ENCODE measurements at places on chromosomes 4 and X.

DNA sequence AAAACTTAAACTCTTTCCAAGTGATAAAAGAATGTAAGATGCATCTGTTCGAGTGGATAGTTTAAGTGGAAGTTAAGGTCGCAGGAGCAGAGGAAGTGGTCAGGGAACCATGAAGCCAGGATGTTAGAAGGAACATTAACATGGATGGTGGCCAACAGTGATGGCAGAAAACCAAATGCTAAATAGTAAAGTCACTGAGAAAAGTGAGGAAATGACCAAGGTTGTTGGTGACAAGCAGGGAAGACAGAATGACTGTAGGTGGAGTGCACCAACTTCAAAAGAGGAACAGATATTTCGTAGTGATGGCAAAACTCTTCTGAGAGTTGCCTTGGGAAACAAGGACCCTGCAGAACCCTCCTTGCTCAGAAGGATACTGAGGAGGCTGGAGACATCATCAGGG lies 226.2 kb downstream of the PALLD start:
- H3K27me3 ChIP-seq, result no peaks in the 10 kb centered on the region
- H3K36me3 ChIP-seq, result no peaks in the 10 kb centered on the region
- no peak overlapping the region for H3K4me3 ChIP-seq

GRCh38 chr4:17701882-17702281 lies 79.5 kb downstream of the FAM184B start:
- DNase-seq, result no peak
- no peak overlapping the region for H3K4me3 ChIP-seq
- H3K27ac ChIP-seq, result no peak overlapping the region
- no peaks in the 10 kb centered on the region for H3K4me1 ChIP-seq

GRCh38 chr4:47856713-47857112 lies 18.8 kb upstream of the CORIN start:
- H3K36me3 ChIP-seq, result no peaks in the 10 kb centered on the region
- no peak overlapping the region for H3K27ac ChIP-seq
- no peaks in the 10 kb centered on the region for H3K27me3 ChIP-seq
- H3K4me3 ChIP-seq, result no peak overlapping the region
- DNase-seq, result no peak

- H3K27ac ChIP-seq, result no peak overlapping the region
- no peak for DNase-seq
- H3K4me1 ChIP-seq, result no peaks in the 10 kb centered on the region
- H3K4me3 ChIP-seq, result no peak overlapping the region
These were observed 8.6 kb upstream of the FAT4 start for GRCh38 chr4:125306112-125306511.

- H3K4me3 ChIP-seq, result no peak overlapping the region
- no peaks in the 10 kb centered on the region for H3K4me1 ChIP-seq
- no peak overlapping the region for H3K27ac ChIP-seq
These were observed 1043.6 kb downstream of the CCSER1 start for GRCh38 chr4:91170768-91171167.

DNA sequence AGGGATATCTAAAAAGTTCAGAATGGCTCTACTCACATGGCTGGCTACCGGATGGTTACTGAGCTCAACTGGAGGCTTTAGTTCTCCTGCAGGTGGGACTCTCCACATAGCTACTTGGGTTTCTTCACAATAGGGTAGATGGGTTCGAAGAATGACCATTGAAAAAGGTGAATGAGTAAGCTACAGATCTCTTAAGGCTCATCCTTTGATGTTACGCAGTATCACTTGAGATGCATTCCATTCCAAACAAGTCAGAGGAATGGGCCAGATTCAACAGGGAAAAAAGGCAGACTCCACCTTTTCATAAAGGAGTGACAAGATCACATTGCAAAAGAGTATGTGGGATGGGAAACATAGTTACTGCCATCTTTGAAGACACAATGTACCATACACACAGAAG lies 52.6 kb downstream of the DDX53 start:
- H3K36me3 ChIP-seq, result no peaks in the 10 kb centered on the region
- no peak overlapping the region for H3K27ac ChIP-seq
- DNase-seq, result no peak
- no peak overlapping the region for H3K4me3 ChIP-seq

DNA sequence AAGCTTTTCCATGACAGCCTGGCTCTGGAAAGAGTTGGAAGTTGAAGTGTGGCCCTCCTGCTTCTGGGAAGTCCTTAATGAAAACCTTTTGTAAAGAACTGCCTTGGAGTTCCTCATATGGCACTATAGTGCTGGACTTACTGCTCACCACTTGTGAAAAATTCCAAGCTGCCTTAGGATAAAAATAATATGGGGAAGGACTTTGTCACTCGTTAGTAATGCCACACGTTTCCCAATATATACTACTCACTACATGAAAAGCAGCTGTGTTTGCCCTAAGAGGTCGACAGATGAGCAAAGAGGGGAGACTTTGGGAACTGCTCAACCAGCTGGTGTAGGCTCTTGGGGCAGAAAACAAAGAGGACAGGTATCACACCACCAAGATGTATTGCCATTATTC lies 11.7 kb downstream of the OPHN1 start:
- H3K4me1 ChIP-seq, result no peaks in the 10 kb centered on the region
- no peak for DNase-seq
- no peak overlapping the region for H3K4me3 ChIP-seq
- H3K27me3 ChIP-seq, result no peaks in the 10 kb centered on the region

DNA sequence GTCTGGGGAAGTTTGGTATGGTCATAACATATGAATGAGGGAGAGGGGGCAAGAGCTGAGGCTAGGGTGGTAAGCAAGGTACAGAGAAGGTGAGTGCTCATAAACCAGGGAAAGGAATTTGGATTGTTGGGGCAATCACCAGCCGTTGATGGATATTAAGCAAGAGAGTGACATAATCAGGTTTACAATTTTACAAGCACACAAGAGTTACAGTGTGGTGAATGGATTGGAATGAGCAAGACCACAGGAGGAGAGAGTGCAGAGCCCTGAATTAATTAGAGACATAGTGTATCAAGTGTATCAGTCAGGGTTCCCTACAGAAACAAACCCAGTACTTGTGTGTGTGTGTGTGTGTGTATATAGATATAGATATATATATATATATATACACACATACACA lies 18.7 kb upstream of the FMR1NB start:
- no peak for DNase-seq
- H3K4me3 ChIP-seq, result no peak overlapping the region
- H3K27me3 ChIP-seq, result no peaks in the 10 kb centered on the region
- no peak overlapping the region for H3K27ac ChIP-seq
- H3K4me1 ChIP-seq, result no peaks in the 10 kb centered on the region

DNA sequence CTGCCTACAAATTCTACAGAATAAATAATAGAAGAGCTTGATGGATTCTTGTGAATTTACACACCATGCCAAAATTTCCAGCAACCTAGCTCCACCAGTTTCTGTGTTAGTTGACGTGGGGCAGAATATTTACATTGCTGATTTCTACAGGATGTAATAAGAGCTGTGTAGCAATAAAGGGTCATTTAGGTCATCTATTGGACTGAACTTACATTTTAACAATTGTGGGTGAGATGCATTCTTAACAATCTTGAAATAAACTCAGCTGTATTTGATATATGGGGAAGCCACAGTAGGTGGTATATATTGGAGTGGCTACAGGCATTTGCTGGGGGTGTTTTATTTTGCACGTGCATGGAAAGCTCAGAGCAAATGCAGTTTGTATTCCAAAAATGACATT lies 655.3 kb downstream of the IQCM start:
- H3K4me1 ChIP-seq, result no peaks in the 10 kb centered on the region
- DNase-seq, result no peak
- H3K4me3 ChIP-seq, result no peak overlapping the region
- H3K27ac ChIP-seq, result no peak overlapping the region
- H3K36me3 ChIP-seq, result no peaks in the 10 kb centered on the region

DNA sequence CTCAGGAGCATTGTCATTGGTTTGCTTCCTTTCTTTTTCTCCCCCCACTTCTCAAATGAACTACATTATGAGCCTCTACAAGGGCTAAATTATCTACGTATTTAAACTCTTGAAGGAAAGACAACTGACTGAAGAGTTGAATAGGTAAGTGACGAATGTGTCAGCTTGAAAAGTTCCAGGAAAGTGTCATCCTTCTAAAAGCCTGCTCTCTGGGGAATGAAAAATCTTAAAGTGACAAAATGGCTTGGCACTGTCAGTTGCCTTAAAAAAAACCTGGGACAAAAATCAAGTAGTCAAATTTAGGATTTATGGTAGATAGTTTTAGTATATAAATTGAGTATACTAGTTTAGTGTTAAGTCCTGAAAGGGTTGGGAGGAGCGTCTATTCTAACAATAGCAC lies 173.9 kb upstream of the NDP start:
- no peaks in the 10 kb centered on the region for H3K27me3 ChIP-seq
- H3K36me3 ChIP-seq, result no peaks in the 10 kb centered on the region
- no peak overlapping the region for H3K27ac ChIP-seq
- no peaks in the 10 kb centered on the region for H3K4me1 ChIP-seq
- DNase-seq, result no peak

GRCh38 chr4:139768896-139769295 lies 103.3 kb downstream of the MGST2 start:
- H3K4me3 ChIP-seq, result no peak overlapping the region
- no peak overlapping the region for H3K27ac ChIP-seq
- no peaks in the 10 kb centered on the region for H3K36me3 ChIP-seq

DNA sequence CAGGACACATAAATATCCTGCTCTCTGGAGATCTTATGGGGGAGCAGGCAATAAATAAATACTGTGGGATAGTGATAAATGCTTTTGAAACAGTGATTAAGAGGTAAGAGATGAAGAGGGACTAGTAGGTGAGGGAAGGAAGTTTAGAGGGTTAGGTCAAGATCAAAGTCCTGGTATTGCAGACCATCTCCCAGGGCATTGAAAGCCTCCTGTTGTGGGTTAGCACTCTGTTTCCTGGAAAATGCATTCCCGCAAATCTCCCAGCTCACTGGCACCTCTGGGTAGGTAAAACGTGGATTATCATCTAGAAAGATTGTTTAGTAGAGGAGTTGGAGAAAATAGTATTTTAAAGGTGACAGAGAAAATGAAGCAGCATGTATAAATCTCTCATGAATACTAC lies 2.2 kb downstream of the SNX25 start:
- H3K27me3 ChIP-seq, result no peaks in the 10 kb centered on the region
- no peaks in the 10 kb centered on the region for H3K36me3 ChIP-seq

DNA sequence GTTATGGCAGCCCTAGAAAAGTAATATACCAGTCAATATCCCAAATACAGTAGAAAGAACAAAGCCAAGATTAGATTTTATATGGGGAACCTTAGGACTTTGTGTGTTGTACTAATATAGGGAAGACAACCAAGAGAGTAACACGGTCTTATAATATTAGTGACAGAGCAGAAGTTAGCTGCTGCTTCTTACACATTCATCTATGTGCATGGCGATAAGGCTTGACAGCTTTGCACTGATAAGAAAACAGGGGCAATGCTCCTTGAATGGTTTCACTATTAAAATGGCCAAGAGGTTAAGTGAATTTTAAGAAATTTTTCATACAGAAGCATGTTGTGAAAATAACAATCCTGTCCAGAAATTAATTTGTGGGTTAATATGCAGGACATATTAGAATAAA lies 521.6 kb downstream of the CCSER1 start:
- no peaks in the 10 kb centered on the region for H3K4me1 ChIP-seq
- no peak overlapping the region for H3K27ac ChIP-seq
- no peaks in the 10 kb centered on the region for H3K36me3 ChIP-seq
- no peak overlapping the region for H3K4me3 ChIP-seq
- DNase-seq, result no peak

GRCh38 chrX:11103006-11103405 lies 8.1 kb upstream of the HCCS start:
- H3K4me3 ChIP-seq, result no peak overlapping the region
- no peaks in the 10 kb centered on the region for H3K36me3 ChIP-seq
- no peaks in the 10 kb centered on the region for H3K4me1 ChIP-seq
- H3K27me3 ChIP-seq, result no peaks in the 10 kb centered on the region

DNA sequence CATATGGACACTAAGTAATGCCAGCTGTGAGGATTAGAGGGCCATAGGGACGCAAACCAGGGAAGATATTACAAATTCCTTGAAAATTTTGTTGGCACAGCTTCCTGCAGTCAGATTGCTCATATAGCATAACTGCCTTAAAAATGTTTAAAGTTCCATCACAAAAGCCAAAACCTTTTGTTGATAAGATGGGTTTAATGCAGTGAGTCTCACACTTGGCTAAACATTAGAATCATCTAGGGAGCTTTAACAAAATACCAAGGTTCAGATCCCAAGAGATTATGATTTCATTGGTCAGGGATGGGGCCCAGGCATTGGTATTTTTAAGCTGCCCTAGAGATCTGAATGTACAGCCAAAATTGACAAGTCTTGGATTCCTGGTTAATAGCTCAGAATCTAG lies 376.5 kb upstream of the MAD2L1 start:
- H3K27ac ChIP-seq, result no peak overlapping the region
- H3K36me3 ChIP-seq, result no peaks in the 10 kb centered on the region
- no peaks in the 10 kb centered on the region for H3K27me3 ChIP-seq
- H3K4me1 ChIP-seq, result no peaks in the 10 kb centered on the region
- no peak for DNase-seq

DNA sequence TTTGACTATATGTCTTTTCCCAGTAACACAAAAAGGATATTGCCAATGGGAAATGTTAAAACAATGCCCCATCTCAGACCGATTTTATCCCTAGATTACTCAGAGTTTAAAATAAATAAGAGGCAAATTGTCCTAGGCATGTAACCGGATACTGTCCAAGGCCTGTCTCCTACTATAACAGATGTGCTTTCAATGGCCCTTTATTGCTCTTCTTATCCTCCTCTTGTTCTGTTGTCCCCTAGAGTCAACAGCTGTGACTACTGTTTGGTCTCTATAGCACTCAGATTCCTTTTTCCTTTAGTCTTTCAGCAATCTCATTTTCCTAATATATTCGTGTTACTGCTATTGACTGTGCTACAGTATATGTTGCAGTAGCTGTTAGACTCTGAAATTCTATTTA lies 66.8 kb upstream of the PLS3 start:
- H3K4me1 ChIP-seq, result no peaks in the 10 kb centered on the region
- no peaks in the 10 kb centered on the region for H3K36me3 ChIP-seq
- no peak for DNase-seq
- H3K4me3 ChIP-seq, result no peak overlapping the region

- H3K36me3 ChIP-seq, result no peaks in the 10 kb centered on the region
- no peaks in the 10 kb centered on the region for H3K27me3 ChIP-seq
- H3K4me1 ChIP-seq, result no peaks in the 10 kb centered on the region
- no peak overlapping the region for H3K27ac ChIP-seq
These were observed 134.2 kb downstream of the CHIC2 start for GRCh38 chr4:53929955-53930798.

DNA sequence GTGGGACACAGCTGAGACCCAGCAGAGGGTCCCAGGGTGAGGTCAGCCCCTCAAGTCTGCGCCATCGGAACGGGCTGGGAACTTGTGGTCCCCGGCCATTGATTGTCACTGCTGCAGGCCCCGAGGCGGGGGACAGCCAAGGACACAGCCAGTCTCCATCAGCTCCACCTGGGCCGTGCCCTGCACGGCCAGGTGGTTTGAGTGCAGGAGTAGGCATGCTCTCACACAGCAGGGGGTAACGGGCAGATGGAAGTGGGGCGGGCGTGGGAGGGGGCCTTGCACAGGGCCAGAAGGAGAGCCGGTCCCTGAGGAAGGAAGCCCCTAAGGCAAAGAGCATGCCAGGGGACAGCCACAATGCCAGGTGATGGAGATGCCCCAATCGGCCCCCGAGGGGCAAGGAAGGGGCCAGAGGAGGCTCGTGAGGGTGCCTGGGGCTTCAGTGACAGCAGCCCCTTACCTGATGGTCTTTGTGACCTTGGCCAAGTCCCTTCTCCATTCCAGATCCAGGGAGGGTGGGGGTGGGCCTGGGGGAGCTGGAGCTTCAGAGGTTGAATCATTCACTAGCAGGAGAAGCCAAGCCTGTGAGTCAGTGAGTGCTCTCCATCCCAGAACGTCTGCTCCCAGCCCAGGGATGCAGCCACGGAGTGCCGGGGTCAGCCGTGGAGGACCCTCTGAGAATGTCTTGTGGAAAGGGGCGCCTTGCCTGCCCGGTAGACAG lies 2.3 kb downstream of the ATP2B3 start:
- no peaks in the 10 kb centered on the region for H3K36me3 ChIP-seq
- H3K27ac ChIP-seq, result no peak overlapping the region
- H3K4me1 ChIP-seq, result no peaks in the 10 kb centered on the region

Measured in CD8-positive, alpha-beta memory T cell (primary cell).